ENCODE measurements at places on chromosomes 7 and 10.
A peak's percentile ranks its signal among the peaks of the same experiment; 100 is the strongest.

- DNase-seq = no peak
These were observed 134.4 kb downstream of the BMS1 start for GRCh38 chr10:42916974-42917373.

- DNase-seq = no peak
These were observed 76.8 kb downstream of the PLXNA4 start for GRCh38 chr7:132499487-132499886.

DNA sequence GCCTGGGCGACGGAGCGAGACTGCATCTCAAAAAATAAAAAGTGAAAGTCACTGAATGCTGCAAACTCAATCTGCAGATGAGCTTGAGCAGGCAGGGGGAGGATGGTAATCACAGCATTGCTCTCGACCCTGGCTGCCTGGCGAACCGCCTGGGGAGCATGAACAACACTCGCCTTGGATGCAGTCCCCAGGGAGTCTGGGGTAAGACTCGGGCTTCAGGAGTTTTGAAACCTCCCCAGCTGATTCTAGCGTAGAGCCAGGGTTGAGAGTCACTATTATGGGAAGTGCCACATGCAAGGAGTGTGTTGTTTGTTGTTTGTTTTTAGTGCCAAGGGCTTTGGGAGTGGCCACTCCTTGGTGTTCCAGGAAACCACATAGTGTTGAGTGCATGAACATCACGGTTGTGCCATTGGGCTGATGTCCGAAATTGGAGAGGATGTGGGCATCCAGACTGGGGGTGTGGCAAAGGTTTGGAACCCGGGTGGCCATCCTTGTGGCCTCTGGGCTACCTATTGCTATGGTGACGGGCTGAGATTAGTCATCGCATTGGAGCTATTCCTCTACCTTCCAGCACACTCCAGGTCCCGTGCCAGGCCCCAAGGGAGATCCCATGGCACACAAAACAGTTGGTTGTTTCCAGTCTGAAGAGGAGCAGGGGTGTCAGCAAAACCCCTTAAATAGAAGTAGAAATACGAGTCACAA lies 92.6 kb downstream of the RGS10 start:
- peak; percentile 97 for DNase-seq

DNA sequence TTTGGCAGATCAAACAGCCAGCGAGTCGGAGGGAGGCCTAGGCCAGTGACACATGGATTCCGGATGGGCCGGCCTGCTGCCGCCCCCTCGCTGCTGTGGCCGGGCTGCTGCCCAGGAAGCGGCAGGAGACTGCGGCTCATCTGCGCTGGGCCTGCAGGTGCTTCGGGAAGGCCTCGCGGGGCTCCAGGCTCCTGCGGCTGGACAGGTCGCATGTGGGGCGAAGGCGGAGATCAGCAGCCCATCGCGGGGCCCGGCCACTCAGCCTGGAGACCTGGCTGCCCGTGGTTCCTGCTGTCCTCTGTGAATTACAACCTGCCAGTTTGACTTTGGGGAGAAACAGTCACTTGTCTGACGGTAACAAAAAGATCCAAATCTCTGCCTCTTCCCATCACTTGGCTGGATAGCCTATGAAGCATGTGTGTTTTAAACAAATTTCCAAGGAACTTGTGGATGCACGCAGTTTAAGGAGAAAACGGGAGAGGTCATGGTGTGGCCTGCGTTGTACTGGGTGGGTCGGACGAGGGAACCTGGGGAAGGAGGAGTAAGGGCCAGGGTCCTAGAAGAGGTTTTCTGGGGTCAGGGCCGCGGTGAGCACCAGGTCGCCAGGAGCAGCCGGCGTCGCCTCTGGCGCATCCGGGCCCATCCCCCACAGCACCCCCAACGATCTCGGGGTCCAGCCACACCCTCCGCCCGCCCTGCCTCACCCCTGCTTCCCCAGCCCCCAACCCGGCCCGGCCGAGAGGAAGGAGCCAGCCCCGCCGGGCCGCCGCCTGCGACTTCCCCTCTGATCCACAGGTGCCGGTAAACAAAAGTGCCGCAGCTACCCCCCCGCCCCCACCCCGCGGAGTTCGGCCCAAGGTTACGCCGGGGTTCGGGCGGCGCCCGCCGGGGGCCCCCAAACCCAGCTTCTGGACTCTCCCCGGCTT lies 1.6 kb downstream of the SPOCK2 start:
- no peak for DNase-seq

DNA sequence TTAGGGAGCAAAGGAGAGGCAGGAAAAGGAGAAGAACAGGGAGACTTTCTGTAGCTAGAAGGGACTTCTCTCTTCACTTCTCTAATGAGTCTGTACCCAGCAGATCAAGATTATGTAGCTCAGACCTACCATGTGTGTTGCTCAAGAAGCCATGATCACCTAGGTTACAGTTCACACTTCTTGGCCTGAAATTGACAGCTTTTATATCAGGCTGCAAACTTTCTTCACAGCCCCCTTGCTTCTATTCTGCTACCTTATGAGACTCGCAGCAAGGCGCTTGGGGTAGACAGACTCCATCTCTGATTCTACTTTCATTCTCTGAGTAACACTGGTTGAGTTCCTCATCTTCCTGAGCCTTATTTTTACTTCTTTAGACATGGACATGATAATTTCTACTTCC lies 19.6 kb upstream of the GIMAP2 start:
- no peak for DNase-seq

- DNase-seq = no peak
These were observed 41.0 kb downstream of the OR13A1 start for GRCh38 chr10:45274364-45274763.
